ENCODE measurements at places on chromosomes 5 and 9. TPM values are rescaled to one million over a fixed set of nuclear protein-coding genes. Genes with fewer than 3 reads are reported as not detected.
A peak's percentile ranks its signal among the peaks of the same experiment; 100 is the strongest.

- peaks cover 6% of the 10 kb centered on the region for H3K36me3 ChIP-seq
- H3K27me3 ChIP-seq, result peaks cover 73% of the 10 kb centered on the region
- DNase-seq, result no peak
- H3K4me3 ChIP-seq, result no peak overlapping the region
Observed at GRCh38 chr9:36985061-36985768, 48.9 kb downstream of the PAX5 start.

GRCh38 chr9:92977279-92977678 lies 30.0 kb downstream of the FGD3 start:
- H3K36me3 ChIP-seq, result peaks cover 87% of the 10 kb centered on the region
- H3K4me3 ChIP-seq, result no peak overlapping the region
- peak overlapping the region; percentile 34 for H3K27ac ChIP-seq
- DNase-seq, result no peak

- no peak overlapping the region for H3K27ac ChIP-seq
- no peak overlapping the region for H3K4me3 ChIP-seq
- DNase-seq, result no peak
- H3K36me3 ChIP-seq, result no peaks in the 10 kb centered on the region
- no peaks in the 10 kb centered on the region for H3K27me3 ChIP-seq
- peaks cover under 1% of the 10 kb centered on the region for H3K4me1 ChIP-seq
Observed at GRCh38 chr5:127236254-127236653, 54.3 kb upstream of the MEGF10 start.

- H3K27me3 ChIP-seq, result no peaks in the 10 kb centered on the region
- no peak for DNase-seq
- no peaks in the 10 kb centered on the region for H3K4me1 ChIP-seq
- H3K4me3 ChIP-seq, result no peak overlapping the region
- no peak overlapping the region for H3K27ac ChIP-seq
Observed at GRCh38 chr5:83764101-83764500, 43.4 kb upstream of the HAPLN1 start.

- no peak for DNase-seq
- H3K36me3 ChIP-seq, result no peaks in the 10 kb centered on the region
- H3K4me1 ChIP-seq, result peaks cover 20% of the 10 kb centered on the region
- no peak overlapping the region for H3K27ac ChIP-seq
Observed at GRCh38 chr5:138725153-138725817, 27.9 kb upstream of the CTNNA1 start.

- no peak overlapping the region for H3K27ac ChIP-seq
- H3K36me3 ChIP-seq, result no peaks in the 10 kb centered on the region
- no peak overlapping the region for H3K4me3 ChIP-seq
- no peak for DNase-seq
Observed at GRCh38 chr5:110957934-110958333, 113.6 kb upstream of the TSLP start.

DNA sequence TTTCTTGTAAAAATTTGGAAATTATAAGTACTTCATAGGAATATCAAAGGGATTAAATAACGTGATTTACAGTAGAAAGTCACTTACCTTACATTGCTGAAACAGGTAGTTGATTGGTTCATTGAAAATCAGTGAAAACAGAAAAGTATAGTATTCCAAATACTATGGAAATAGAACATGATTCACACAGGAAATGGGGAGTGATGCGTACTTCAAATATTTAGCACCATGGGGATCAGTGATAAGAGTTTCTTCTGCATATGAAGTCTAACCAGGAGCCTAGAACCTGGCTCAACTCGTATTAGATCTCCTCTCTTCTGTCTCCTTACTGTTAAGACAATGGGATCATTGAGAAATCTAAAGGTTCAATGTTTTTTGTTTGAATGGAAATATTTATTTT lies 133.3 kb downstream of the FAM174A start:
- DNase-seq, result no peak
- peaks cover 14% of the 10 kb centered on the region for H3K4me1 ChIP-seq
- no peak overlapping the region for H3K27ac ChIP-seq
- H3K36me3 ChIP-seq, result no peaks in the 10 kb centered on the region
- H3K27me3 ChIP-seq, result peaks cover 2% of the 10 kb centered on the region
- H3K4me3 ChIP-seq, result no peak overlapping the region

DNA sequence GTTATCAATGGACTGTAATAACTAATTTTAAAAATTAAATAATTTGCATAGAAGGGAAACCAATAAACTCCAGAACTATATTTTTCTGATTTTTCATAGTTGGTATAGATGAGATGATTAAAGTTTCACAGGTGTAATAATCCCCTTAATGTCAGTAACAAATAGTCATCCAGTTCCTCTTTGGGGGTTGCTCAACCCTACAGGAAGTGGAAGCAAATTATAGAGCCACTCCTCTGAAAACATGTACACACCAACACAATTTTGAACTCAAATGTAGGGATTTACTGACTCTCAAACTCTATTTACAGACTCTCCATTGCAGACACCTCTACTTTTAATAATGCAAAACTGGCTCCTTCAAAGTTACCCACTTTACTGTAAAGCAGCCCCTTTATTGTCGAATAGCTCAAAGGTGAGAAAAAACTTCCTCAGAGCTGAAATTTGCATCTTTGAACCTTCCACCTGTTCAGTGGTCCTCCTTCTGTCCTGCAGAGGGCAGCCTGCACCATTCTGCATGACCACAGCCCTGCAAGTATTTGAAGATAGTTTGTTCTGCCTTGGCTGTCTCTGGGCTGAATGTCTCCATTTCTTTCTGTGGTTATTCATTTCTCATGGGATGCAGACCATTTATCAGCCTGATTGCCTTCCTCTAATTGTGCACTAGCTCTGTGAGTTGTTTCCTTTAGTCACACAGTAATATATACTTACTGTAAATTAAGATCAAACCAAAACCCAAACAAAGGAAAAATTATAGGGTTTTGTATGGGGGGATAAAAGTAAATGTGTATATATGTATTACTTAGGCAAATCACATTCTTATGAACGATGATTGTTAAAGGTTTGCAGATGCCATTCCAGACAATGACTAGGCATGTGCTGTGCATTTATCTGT lies 383.2 kb upstream of the SGCD start:
- H3K27ac ChIP-seq, result no peak overlapping the region
- no peak overlapping the region for H3K4me3 ChIP-seq
- H3K36me3 ChIP-seq, result no peaks in the 10 kb centered on the region
- peaks cover 5% of the 10 kb centered on the region for H3K27me3 ChIP-seq

DNA sequence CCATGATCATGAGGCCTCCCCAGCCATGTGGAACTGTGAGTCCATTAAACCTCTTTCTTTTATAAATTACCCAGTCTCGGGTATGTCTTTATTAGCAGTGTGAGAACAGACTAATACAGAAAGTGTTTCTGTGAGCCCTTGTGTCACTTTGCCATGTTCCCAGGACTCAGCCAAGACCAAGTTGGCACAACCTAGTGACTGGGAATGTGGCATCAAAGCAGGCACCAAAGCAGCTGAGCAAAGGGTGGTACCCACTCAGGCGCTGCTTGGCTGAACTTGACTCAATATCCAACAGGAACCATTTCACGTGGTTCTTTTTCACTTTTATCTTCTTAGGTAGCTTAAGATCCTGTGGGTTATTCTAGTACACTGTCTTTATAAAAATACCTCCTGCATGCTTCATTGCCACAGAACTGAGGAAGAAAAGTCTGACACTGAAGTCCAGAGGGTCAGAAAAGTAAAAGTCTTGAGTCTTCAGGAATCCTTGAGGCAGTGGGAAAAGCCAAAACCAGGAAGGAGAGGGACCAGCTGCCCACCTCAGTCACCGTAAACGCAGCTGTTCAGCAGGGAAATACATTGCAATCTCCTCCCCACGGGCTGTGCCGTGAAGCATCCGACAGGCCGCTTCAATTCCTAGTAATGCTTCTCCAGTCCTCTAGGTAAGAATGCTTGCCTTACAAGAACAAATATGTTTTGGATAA lies 90.5 kb upstream of the RETREG1 start:
- DNase-seq, result no peak
- no peaks in the 10 kb centered on the region for H3K4me1 ChIP-seq
- no peak overlapping the region for H3K4me3 ChIP-seq
- H3K27me3 ChIP-seq, result no peaks in the 10 kb centered on the region
- H3K36me3 ChIP-seq, result no peaks in the 10 kb centered on the region
- H3K27ac ChIP-seq, result no peak overlapping the region

DNA sequence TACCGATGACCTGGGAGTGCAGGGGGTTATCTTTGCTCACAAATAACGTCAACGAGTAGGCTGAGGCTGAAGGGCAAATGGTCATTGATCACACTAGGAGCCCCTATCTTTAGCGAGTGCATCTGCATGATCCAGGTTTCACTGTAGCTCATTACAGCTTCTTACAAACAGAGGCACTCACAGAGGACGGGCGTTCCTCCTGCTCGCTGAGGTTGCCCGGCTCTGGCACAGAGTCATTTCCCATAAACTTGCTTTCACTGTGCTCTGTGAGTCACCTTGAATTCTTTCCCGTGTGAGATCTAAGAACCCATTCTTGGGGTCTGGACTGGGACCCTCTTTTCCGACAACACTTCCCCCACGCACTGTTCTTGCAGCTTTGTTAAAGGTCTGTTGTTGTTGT lies 1.9 kb upstream of the PAEP start:
- DNase-seq, result no peak
- no peak overlapping the region for H3K4me3 ChIP-seq
- no peaks in the 10 kb centered on the region for H3K36me3 ChIP-seq
- H3K27me3 ChIP-seq, result peaks cover 6% of the 10 kb centered on the region
- H3K27ac ChIP-seq, result no peak overlapping the region

DNA sequence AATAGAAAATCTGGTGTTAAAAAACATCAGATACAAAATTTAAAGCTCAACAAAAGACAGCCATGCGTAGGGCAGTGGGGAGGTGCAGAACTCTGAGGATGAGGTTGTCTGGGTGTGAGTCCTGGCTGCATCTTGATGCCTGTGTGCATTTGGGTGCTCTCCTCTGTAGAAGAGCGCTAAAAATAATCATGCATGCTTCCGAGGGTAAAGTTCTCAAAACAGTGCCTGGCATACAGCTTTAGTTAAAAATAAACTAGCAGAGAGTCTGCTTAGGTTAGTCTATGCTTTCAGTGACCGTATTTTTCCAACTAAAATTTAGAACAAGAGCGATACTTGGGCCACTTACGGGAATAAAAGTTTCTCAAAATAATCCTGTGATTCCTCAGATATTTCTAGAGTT lies 55.5 kb upstream of the SPATA31C2 start:
- H3K36me3 ChIP-seq, result no peaks in the 10 kb centered on the region
- no peak overlapping the region for H3K4me3 ChIP-seq

- H3K27ac ChIP-seq, result no peak overlapping the region
- H3K4me1 ChIP-seq, result no peaks in the 10 kb centered on the region
- no peaks in the 10 kb centered on the region for H3K36me3 ChIP-seq
- no peaks in the 10 kb centered on the region for H3K27me3 ChIP-seq
- H3K4me3 ChIP-seq, result no peak overlapping the region
Observed at GRCh38 chr5:19795218-19795617, 192.8 kb downstream of the CDH18 start.

- H3K27ac ChIP-seq, result no peak overlapping the region
- H3K27me3 ChIP-seq, result no peaks in the 10 kb centered on the region
- no peak for DNase-seq
- H3K4me1 ChIP-seq, result no peaks in the 10 kb centered on the region
- no peak overlapping the region for H3K4me3 ChIP-seq
Observed at GRCh38 chr5:128287740-128288139, 204.2 kb downstream of the SLC12A2 start.

- no peaks in the 10 kb centered on the region for H3K36me3 ChIP-seq
- H3K27me3 ChIP-seq, result no peaks in the 10 kb centered on the region
- no peak for DNase-seq
Observed at GRCh38 chr5:80288177-80288576, 31.6 kb upstream of the SPZ1 start.

- peaks cover 17% of the 10 kb centered on the region for H3K4me1 ChIP-seq
- no peak overlapping the region for H3K4me3 ChIP-seq
- H3K36me3 ChIP-seq, result peaks cover 19% of the 10 kb centered on the region
- H3K27me3 ChIP-seq, result no peaks in the 10 kb centered on the region
- H3K27ac ChIP-seq, result no peak overlapping the region
Observed at GRCh38 chr9:127869310-127870152, 7.9 kb downstream of the AK1 start.

DNA sequence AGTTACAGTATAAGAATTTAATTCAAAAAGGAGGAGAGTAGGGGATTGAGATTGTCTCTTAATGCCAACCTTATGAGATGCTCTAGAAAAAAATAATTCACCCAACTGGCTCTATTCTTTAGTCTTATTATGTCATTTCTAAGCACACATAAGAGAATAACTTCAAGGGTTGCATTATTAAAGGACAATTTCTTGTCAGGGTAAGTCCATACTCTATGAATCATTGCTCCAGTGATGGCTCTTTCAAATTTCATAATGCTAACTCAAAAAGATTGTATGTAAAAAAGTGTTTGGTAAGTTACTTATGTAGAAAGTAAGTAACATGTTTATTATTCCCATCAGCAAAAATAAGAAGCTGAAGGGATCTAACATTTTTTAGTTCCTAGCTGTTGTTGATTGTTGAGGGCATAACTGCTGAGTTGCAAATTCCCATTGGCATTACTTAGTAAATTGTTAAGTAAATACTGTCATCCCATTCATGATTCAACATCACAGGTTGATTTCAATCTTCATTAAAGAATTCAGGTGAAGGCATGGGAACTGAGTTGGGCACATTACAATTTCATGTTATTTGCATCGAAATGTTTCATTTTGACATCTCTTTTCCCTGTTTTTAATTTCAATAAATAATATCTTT lies 28.6 kb downstream of the ALDH1A1 start:
- no peaks in the 10 kb centered on the region for H3K4me1 ChIP-seq
- DNase-seq, result no peak
- H3K27me3 ChIP-seq, result peaks cover 4% of the 10 kb centered on the region
- no peaks in the 10 kb centered on the region for H3K36me3 ChIP-seq
- no peak overlapping the region for H3K27ac ChIP-seq

GRCh38 chr9:126945682-126946081 lies 31.1 kb downstream of the RALGPS1 start:
- H3K27me3 ChIP-seq, result peaks cover 15% of the 10 kb centered on the region
- peaks cover 3% of the 10 kb centered on the region for H3K4me1 ChIP-seq
- no peak overlapping the region for H3K27ac ChIP-seq
- no peak for DNase-seq
- no peaks in the 10 kb centered on the region for H3K36me3 ChIP-seq

- H3K27ac ChIP-seq, result no peak overlapping the region
- no peak overlapping the region for H3K4me3 ChIP-seq
- no peak for DNase-seq
Observed at GRCh38 chr9:121703014-121703734, 51.7 kb downstream of the DAB2IP start.

GRCh38 chr5:89473196-89473595 lies 590.2 kb upstream of the MEF2C start:
- H3K4me1 ChIP-seq, result no peaks in the 10 kb centered on the region
- no peak overlapping the region for H3K4me3 ChIP-seq
- no peaks in the 10 kb centered on the region for H3K27me3 ChIP-seq
- no peaks in the 10 kb centered on the region for H3K36me3 ChIP-seq
- H3K27ac ChIP-seq, result no peak overlapping the region

GRCh38 chr5:36790847-36791246 lies 85.7 kb upstream of the NIPBL start:
- H3K36me3 ChIP-seq, result no peaks in the 10 kb centered on the region
- H3K4me1 ChIP-seq, result no peaks in the 10 kb centered on the region
- no peak overlapping the region for H3K27ac ChIP-seq
- no peak for DNase-seq

Gene PCSK1
- not detected for total RNA-seq

Gene CXCL14
- not detected for total RNA-seq

Gene ACTBL2
- not detected for total RNA-seq

Gene SHROOM1
- 2.5 TPM for total RNA-seq

Gene SCGB3A2
- not detected for total RNA-seq

Gene HINT2
- total RNA-seq, result 77.8 TPM

Gene GARIN3
- not detected for total RNA-seq

Gene PHYHD1
- total RNA-seq, result 1.4 TPM

Gene FREM1
- not detected for total RNA-seq

Gene RGS7BP
- total RNA-seq, result not detected

Gene ZFP2
- 0.15 TPM for total RNA-seq

Gene PTPRD
- total RNA-seq, result not detected
